ENCODE measurements at places on chromosomes 11 and 22. TPM values are rescaled to one million over a fixed set of nuclear protein-coding genes. Genes with fewer than 3 reads are reported as not detected.

GRCh38 chr22:37148031-37148651 is 1.6 kb downstream of the IL2RB start:
- DNase-seq: no peak
- H3K36me3 ChIP-seq: no peaks in the 10 kb centered on the region
- H3K27ac ChIP-seq: no peak overlapping the region
- no peaks in the 10 kb centered on the region for H3K27me3 ChIP-seq
- H3K4me1 ChIP-seq: no peaks in the 10 kb centered on the region

DNA sequence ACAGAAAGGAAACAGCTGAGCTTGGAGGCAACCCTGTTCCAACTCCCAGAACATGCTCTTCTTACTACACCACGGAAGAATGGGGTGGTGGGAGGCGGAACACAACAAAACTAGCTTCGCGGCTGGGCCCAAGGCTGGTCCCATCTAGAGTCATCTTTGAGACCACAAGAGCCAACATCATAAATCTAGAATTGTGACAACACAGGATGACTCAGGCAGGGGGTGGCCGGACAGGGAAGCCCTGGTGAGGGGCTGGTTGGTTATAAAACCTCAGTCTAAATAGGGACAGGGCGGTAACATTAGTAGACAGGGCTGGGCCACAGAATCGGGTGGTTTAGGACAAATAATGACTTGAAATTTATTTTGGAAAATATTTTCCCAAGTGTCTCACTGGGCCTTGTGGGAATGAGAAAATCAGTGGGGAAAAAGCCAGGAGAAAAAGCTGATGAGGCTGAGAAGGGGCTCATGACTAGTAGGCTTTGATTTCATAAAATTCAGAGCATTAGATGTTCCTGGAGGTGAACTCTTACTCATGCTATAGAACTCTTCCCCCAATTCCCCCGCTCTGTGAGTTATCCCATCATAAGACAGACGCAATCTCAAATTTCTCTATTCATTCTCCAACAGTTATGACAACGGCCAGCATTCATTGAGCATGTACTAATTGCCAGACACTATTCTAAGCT is 151.8 kb upstream of the TIMP3 start:
- no peak overlapping the region for H3K4me3 ChIP-seq
- no peaks in the 10 kb centered on the region for H3K36me3 ChIP-seq
- peaks cover 3% of the 10 kb centered on the region for H3K4me1 ChIP-seq

DNA sequence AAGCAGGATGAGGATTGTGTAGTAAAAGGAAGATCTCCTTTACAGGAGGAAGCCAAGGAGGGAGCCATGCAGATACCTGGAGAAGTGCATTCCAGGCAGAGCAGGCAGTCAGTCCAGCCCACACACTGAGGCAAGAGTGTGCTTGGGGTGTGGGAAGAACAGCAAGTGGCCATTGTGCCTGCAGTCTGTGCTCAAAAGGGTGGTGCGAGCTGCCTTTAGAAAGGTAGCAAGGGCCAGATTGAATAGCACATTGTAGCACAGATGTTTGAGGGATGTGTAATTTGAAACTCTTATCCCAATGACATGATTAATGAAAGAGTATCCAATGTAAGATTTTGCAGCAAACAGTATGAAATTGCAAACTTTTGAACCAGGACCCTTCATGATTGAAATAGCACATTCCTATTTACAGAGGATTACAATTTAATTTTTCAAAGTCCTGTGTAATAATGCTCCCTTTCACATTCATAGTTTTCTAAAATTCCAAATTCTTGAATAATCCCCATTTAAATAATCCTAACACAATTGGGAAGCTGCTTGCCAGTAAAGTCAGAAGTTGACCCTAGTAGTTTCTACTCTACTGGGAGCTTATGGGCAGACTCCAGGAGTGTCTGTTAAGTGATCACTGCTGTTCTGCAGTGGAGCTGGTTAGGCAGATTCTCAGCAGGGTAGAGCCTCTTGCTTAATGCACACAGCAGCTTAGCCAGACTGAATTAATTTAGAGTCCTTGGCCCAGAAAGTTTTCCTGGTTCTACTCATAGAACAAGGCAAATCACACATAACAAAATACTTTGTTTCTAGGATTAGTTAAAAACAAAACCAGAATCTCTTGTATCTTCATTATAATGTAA is 78.1 kb downstream of the CYB5R2 start:
- no peaks in the 10 kb centered on the region for H3K27me3 ChIP-seq
- H3K4me3 ChIP-seq: no peak overlapping the region
- H3K36me3 ChIP-seq: no peaks in the 10 kb centered on the region
- no peak overlapping the region for H3K27ac ChIP-seq
- H3K4me1 ChIP-seq: peaks cover 4% of the 10 kb centered on the region

- H3K4me3 ChIP-seq: no peak overlapping the region
- H3K27me3 ChIP-seq: no peaks in the 10 kb centered on the region
- H3K36me3 ChIP-seq: no peaks in the 10 kb centered on the region
- no peak for DNase-seq
- no peaks in the 10 kb centered on the region for H3K4me1 ChIP-seq
- H3K27ac ChIP-seq: no peak overlapping the region
Observed at GRCh38 chr11:125084761-125085231, 21.7 kb downstream of the SLC37A2 start.

PTPRCAP gene
- polyA plus RNA-seq: 0.85 TPM

Measured in K562 (cell line).